ENCODE measurements at places on chromosomes 4 and X.

GRCh38 chr4:3451956-3452355 lies 10.2 kb downstream of the HGFAC start:
- no peak for DNase-seq

DNA sequence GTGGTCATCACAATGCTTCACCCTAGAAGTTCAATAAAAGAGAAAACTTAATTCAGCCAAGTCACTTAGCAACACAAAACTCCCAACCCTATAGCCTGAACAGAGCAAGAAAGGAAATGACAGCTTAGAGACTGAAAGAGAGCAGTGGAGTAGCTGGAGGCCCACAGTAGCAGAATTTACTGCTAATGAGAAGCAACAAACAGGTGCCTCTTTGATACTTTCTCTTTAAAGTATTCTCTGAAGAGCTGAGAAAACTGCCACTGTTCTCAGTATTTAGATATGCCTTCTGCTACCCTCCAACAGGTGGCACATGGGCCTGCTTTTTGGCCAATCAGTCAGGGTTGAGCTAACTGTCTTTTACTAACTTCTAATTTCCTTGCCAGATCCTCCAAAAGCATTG lies 240.0 kb downstream of the GPC3 start:
- DNase-seq: no peak

- DNase-seq: no peak
Measured at GRCh38 chr4:188459381-188459780, 320.1 kb downstream of the TRIML1 start.

DNA sequence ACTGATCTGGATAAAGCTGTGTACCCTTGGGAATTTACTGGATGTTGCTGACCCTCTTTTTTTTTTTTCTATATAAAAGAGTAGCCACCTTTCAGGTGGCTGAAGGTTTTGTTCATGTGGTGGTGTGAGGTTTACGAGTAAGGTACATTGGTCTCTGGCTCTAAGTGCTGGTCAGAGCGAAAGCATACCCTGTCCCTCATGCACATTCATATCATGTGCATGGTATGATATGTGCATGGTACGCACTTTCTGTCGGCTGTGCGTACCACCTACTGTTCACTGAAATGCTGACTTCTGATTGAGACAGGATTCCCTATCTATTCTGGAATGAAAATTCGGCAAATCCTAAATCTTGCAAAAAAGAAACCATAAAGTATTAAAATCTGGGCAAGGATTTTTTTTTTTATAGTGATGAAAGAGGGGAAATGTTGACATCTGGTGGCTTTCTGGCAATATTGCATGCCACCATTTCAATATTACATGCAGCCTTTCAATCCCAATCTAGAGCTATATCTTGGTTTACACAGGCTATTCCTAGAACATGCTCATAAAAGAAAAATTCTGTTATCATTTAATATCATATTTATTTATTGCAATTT lies 32.8 kb downstream of the FAM149A start:
- no peak for DNase-seq

GRCh38 chr4:181970366-181970765 lies 272.8 kb upstream of the TENM3 start:
- no peak for DNase-seq

- DNase-seq: peak; percentile 6
Measured at GRCh38 chr4:139015948-139016471, 429 bp downstream of the NOCT start.

GRCh38 chrX:24676403-24677024 lies 17.2 kb upstream of the POLA1 start:
- no peak for DNase-seq

- no peak for DNase-seq
Measured at GRCh38 chr4:72864898-72865297, 204.6 kb downstream of the COX18 start.

DNA sequence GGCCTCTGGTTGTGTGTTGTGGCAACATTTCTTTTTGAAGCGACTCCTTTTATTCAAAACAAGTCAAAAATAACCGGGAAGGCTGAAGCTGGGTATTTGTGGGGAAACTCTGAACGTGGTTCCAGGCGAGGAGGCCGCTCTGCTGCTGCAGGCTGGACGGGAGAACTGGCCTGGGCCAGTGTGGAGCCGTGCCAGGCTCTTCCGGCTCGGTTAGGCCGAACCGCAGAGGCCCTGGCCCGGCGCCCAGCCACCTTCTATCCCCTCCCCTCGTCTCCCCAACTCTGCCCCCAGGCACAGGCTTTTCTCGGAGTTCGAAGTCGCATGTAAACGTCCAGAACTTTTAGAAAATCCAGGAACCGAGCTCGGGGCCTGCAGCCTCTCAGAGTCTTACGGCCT lies 2.4 kb upstream of the BCOR start:
- DNase-seq: no peak

- no peak for DNase-seq
Measured at GRCh38 chrX:124035657-124036056, 74.2 kb downstream of the STAG2 start.

GRCh38 chr4:40722576-40723161 lies 27.1 kb upstream of the NSUN7 start:
- DNase-seq: no peak

DNA sequence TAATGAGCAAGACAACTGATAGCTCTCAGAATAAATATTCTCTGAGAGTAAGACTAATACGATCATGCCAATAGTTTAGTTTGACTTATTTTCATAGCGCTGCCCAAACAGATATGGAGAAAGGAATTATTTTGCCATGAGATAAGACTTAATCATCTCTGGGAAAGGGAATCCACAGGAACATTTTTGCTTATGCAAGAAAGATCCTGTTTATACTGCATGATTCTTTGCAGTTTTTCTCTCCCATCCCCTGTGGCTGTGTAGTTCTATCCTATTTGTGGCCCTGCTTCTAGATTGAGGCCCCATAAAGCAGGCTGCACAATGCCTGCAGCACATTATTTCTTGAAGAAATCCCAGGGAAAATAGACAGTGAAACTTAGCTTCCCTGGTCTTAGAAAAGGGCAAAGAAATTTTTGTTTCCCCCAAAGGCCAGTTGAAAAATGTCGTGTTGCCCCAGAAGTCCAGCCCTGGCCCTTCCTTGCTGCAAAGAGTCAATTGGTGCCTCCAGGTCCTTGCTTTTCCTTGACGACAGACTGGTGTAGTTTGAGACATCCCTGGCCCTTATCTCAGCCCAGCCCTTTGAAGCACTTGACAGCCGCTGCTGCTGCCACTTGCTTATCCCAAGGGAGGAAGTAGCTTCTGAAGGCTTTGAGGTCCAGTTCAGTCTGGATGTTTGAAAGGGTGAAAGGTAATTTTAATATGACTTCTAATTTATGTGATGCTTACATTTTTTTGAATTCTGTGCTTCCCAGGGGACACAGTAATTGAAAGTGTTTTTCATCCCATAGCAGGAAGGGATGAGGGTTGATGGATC lies 45.0 kb upstream of the SH3RF1 start:
- no peak for DNase-seq

GRCh38 chr4:181807771-181808170 lies 435.4 kb upstream of the TENM3 start:
- DNase-seq: no peak

DNA sequence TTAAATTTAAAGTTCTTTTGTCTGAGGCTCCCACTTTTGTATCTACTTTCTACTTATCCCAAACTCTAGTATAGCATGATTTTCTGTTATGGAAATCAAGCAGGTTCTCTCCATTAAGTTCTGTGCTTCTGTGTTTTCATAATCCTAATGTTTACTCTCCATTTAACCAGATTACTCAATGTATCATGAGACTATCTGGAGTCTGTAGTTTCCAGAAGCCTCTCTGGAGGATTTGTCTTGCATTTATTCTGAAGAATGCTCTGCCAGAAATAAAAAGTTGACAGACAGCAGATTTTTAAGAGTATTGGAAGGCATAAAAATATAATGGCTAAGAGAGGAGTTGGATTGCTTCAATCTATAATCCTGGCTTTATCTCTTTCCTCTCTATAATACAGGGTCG lies 39.2 kb upstream of the PLS3 start:
- DNase-seq: no peak

- DNase-seq: no peak
Measured at GRCh38 chr4:100008048-100008447, 58.0 kb upstream of the H2AZ1 start.

GRCh38 chr4:9938933-9939332 lies 82.4 kb downstream of the SLC2A9 start:
- no peak for DNase-seq

- DNase-seq: no peak
Measured at GRCh38 chr4:13355111-13355880, 128.8 kb downstream of the RAB28 start.

GRCh38 chr4:177349191-177349590 lies 39.5 kb downstream of the NEIL3 start:
- DNase-seq: no peak

- no peak for DNase-seq
Measured at GRCh38 chr4:83153417-83153816, 38.9 kb upstream of the PLAC8 start.

GRCh38 chr4:17066236-17066635 lies 167.8 kb upstream of the LDB2 start:
- DNase-seq: no peak

- no peak for DNase-seq
Measured at GRCh38 chrX:31606771-31607170, 534.9 kb upstream of the FTHL17 start.

DNA sequence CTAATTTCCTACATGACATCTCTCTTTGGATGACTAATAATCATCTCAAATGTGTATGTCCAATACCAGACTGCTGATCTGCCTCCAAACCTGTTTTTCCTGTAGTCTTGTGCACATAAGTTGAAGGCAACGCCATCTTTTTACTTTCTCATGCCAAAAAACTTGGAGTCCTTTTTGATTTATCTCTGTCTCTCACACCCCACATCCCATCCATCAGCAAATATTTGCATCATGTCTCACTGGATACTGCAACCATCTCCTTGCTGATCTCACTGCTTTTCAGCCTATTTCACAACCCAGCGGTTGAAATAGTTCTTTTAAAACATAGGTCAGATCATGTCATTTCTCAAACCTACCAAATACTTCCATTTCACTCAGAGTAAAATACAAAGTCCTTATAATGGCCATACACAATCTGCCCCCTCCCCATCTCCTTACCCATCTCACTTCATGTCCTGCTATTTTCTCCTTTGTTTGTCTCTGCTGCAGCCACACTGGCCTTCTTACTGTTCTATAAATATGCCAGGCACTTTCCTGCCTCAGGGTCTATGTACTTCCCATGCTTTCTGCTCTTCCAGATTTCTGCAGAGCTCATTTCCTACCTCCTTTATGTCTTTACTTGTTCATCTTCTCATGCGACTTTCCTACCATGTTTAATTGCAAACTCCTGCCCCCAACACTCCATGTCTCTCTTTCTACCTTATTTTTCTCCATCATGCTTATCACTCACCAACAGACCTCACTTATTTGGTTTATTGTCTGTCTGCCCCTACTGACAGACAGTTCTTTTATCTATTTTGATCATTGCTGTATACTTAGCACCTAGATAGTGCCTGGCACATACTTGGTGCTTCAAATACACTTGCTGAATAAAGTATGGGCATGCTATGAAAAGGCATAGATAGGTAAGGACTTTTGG lies 98.8 kb downstream of the ANXA3 start:
- no peak for DNase-seq

- DNase-seq: no peak
Measured at GRCh38 chr4:181949704-181950312, 293.4 kb upstream of the TENM3 start.

DNA sequence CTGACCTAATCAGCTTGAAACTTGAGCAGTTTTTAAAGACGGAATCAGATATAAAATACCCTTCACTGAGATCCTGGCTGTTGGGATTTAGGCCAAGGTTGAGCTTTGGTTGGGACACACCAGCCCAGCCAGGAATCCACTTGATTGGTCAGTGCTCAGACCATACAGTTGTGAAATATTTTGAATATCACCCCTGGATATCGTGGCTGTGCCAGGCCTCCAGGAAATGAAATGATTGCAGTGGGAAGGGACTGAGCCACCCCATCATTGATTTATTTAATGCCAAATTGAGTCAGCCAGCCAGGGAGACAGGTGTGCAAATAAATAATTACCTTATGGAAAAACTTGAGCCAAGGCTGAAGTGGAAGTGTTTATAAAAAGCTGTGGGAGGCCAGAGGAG lies 128.4 kb upstream of the SCML1 start:
- DNase-seq: no peak

DNA sequence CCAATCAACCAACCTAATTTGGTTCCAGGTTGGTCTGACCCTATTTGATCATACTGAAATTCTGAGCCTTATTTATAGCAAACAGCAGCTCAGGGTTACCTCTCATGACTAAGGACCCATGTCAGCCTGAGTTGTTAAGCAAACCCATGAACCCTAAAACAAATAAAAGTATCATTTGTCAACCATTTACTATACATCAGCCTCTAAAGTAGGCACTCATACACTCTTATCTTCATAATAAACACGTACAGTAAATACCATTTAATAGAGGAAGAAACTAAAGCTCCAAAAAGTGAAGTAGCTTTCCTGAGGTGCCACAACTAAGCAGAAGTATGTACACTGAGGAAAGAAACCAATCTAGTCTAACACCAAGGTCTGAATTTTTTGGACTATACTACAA lies 25.2 kb downstream of the MANBA start:
- DNase-seq: no peak

DNA sequence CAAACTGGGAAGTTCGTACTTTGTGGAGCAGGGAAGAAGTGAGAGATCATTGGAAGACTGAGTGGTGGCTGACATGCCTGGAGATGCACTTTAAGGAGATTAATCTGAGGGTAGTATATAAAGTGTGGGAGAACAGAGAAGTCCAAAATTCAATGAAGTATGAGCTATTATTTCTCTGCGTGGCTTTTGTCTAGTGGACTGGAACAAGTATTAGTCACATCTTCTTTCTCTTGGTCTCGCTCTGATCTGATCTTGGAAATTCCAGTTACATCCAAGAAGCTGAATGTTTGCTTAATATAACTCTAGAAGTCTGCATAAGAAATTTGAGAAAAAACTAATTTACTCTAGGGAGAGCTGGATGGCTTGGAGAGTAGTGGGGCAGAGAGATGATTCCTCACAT lies 64.8 kb upstream of the NR0B1 start:
- no peak for DNase-seq

DNA sequence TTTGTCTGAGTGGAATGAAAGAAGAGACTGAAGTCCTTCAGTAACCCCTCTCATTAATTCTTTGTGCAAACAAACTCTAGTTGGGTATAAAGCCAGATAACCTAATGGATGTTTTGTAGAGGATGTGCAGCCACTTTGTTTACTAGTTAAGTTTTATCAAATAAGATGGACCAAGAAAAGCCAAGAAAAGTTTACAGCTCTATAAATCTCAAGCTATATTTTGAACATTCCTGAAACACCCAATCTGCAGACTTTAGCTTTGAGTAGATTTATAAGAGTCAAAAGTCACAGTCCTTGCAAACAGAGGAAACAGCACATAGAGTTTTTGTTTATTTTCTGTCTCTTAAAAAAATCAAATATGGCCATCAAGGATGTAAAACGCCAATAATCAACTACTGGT lies 452.9 kb downstream of the SPRY1 start:
- no peak for DNase-seq

GRCh38 chrX:120749141-120749846 lies 119.4 kb upstream of the C1GALT1C1 start:
- DNase-seq: no peak

DNA sequence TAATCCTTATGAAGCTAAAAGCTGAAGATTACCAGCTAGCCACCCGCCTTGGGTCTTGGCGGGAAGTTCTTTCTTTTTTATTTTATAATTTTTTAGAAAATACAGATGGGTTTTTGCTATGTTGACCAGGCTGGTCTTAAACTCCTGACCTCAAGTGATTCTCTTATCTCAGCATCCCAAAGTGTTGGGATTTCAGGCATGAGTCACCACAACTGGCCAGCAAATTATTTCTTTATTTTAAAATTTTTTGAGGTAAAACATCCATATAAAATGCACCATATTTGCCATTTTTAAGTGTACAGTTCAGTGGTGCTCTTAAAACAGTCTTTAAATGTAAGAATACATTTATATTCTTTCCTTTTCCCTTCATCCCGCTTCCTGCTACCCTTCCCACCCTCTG lies 40.6 kb upstream of the ANTXR2 start:
- no peak for DNase-seq
